ENCODE measurements at places on chromosomes 12 and 14.

- no peak for DNase-seq
These were observed 24.5 kb upstream of the COL2A1 start for GRCh38 chr12:48028541-48029431.

DNA sequence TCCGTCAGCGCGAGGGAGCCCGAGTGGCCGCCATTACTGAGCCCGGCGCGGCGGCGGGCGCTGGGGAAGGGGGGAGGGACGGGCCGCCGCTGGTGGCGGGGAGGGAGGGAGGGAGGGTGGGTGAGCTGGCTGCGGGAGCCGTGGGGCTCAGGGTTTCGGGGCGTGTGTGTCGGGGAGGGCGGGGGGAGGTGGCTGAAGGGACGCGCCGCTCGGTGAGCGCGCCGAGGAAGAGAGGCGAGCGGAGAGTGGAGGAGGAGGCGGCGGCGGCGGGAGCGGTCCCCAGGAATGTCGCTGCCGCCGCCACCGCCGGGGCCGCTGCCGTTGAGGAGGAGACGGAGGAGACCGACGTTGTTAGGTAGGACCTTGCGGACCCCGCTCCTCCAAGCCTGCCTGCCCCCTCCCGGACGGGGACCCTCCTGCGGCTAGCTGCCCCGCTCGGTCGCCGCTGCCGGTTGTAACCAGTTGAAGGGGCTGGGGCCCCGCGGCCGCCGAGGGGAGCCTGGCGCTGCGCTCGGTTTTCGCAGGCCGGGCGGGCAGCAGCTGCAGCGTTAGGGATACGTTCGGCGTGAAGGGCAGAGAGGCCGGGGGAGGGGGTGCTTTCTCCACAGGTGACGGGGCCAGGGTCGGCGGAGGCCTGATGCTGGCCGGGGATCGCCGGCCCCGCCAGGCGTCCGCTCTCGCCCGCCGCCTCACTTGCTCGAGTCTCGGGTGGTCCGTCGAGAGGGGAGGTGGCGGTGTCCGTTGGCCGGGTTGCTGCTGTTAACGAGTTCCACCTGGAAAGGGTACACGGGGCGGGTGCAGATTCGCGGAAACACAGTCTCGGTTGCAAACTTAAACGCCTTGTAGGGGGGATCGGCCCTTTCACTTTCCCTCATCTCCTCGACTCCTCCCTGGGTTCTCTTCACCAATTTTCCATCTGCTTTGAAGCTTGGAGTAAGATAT is at the start of gene ARHGAP5:
Gene ARHGAP5, plus strand, starts transcription at position 224 of the 942 bp plus-strand sequence. CDS start 13,366 bp downstream, outside the sequence.
- no peak for DNase-seq

DNA sequence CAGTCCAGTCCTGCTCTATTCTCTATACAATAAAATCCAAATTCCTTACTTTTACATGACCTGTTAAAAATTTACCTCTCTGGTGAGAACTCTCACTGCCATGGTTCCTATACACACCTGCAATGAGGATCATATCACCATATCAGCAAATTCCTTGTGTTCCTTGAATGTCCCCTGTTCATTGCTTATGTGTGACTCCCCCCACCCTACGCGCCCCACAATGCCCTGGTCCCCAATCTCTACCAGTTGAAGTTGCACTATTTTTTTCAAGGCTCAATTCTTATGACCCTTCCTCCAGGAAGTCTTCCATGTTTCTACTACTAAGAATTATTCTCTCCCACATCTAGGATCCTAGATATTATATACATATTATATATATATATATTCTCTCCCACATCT is 82.2 kb upstream of the NEDD1 start:
- DNase-seq, result no peak

DNA sequence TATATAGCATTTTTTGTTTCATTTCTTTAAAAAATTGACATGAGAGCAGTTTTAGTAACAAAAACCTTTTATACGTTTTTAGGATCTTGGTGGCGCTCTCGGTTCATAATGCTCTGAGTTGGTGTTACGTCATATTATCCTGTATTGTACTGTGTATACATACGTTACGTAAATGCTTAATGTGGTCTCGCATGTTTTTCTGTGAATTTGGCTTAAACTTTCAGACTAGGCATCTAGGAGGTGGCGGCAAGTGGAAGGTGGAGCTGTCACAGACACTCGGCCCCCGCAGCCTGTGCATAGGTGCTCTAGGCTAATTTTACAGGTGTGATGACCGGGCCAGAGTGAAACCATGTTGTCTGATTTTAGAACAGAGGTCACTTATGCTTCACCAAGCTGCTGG is 60.0 kb downstream of the PPP2R5C start:
- DNase-seq, result no peak

DNA sequence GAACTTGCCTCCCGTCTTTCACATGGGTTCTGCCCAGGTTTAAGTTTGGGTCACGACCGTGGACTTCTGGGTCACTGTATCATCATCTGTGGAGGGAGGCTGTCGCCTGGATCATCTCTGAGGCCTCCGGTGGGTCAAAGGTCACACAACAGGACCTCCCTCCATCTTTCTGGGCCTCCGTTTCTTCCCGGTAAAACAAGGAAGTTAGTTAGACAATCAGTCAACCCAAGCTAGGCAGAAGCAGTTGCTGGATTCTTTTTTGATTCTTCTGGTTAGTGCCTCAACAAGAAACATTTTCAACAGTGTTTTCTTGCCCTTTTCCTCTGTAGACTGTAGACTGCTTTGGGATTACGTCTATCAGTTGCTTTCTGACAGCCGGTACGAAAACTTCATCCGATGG is 186.6 kb upstream of the BCL2L14 start:
- no peak for DNase-seq

DNA sequence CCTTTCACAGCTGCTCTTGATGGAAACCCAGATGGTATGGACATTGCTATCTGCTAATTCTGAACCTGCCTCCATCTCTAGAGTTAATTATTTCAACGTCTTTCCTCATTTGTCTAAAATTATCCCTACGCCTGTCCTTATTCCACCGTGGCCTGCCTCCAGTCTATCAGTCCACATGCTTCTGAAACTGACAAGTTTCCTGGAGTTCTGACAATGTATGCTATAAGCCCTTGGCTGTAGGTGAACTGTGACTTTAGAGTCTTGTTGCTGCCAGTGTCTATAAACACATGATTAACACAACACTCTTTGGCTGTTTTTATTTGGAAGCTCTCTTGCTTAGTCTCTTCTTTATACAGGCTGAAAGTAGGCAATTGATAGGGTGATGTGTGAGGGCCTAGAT is 1052.9 kb downstream of the TMTC2 start:
- DNase-seq, result no peak

GRCh38 chr14:102403028-102403427 is 40.3 kb downstream of the TECPR2 start:
- no peak for DNase-seq

- no peak for DNase-seq
These were observed 39.9 kb upstream of the DHRS7 start for GRCh38 chr14:60204843-60205774.

DNA sequence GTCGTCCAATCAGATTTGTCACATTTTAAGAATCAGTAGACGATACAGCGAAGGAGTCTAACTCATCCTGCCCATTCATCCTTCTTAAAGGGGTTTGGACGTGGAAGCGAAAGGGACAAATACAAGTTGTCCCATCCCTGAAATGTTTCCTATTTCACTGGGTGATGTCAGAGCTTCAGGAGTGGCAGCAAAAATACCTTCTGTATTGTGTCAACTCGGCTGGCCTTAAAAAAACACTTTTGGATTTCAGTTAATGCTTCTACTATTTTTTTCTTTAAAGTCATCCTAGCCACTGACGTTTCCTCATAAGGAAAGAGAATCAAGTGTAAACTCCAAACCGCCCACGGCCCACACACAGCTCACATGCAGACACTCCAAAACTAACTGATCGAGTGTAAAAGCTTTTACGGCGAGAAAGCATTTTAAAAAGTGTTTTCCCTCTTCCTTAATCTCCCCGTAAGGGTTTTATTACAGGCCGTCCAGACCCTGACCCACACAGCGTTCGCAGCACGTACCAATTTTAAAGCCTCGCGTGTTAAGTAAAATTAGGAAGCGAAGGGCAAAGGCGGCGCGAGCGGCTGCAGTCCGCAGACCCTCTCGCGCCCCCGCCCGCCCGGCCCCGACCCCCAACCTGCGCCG is 593 bp downstream of the CFL2 start:
- DNase-seq, result no peak

GRCh38 chr12:113149361-113150150 is at the start of gene CFAP73:
Gene CFAP73, plus strand, starts transcription at chr12:113149724. Its CDS starts 134 bp downstream, at chr12:113149858.
- DNase-seq, result peak; percentile 57

DNA sequence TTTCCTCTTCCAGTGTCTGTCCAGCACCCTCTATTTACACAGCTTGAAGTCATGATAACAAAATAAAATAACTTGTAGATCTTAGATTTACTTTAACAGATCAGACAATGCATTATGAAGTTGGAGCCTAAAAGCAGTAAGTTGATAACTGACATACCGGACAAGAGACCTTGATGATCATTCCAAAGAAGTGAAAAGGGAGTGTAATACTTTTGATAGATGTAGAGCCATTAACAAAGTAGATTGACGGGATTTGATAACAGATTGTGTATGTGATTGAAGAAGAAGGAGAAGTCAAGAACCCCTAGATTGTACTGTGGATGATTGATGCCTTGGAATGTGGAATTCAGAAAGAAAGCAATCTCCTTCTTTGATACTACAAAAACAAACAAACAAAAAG is 403.8 kb upstream of the MGAT4C start:
- no peak for DNase-seq

GRCh38 chr14:55074662-55075061 is 23.2 kb downstream of the MAPK1IP1L start:
- DNase-seq, result no peak

GRCh38 chr14:100428727-100429126 is 105.6 kb downstream of the SLC25A47 start:
- peak; percentile 17 for DNase-seq

- DNase-seq, result peak; percentile 15
These were observed 48.5 kb downstream of the SAV1 start for GRCh38 chr14:50619569-50620141.

GRCh38 chr12:116319898-116320621 is 42.6 kb upstream of the MED13L start:
- DNase-seq, result peak; percentile 92

- DNase-seq, result no peak
These were observed 49.4 kb upstream of the TMCC3 start for GRCh38 chr12:94699801-94700200.

DNA sequence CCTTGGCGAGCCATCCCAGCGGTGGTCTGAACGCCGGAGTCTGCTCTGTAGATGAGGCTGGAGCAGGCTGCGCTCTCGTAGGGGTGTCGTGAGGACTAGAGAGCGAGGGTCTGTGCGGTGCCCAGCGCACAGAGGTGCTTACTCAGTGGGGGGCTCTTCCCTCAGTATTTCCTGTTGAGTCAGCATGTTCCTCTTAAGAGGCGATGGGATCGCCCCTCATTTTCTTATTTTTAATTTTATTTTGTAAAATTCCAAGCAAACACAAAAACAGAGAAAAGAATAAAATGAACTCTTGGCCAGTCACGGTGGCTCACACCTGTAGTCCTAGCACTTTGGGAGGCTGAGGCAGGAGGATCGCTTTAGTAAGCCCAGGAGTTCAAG is 40.8 kb upstream of the BCL7A start:
- no peak for DNase-seq

Measured in NCI-H446 treated with DMSO at 0.1 percent for 48 hours (cell line).